Renal cortical epithelial cell (primary cell): ENCODE measurements at places on chromosomes 6 and 20.

GRCh38 chr6:135267085-135267484, 86.0 kb downstream of the MYB start:
- DNase-seq = no peak

GRCh38 chr6:1267057-1267732, 44.7 kb upstream of the FOXQ1 start:
- DNase-seq = peak; percentile 91

DNA sequence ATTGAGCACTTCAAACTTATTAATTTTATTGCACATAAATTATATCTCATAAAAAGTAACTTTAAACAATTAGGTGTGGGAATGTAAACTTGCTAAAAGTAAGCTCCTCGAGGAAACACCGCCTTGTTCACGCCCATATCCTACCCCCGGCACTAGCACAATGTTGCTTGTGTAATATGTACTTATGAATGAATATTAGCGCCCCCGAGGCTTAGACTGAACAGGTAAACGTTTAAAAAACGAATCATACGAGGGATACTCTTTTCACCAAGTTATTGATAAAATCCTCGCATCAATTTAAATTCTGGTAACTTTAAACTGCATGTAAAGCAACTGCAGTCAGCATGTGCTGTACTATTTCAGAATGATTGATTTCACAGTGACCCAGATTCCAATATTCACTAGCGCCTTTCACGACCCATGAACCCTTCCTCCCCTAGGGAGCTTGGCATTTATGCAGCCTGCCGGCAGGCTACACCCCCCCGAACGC, 637 bp downstream of the TFB1M start:
- DNase-seq = peak; percentile 17

- DNase-seq = peak; percentile 88
These were observed 30.4 kb downstream of the AKIRIN2 start for GRCh38 chr6:87671555-87672029.

- DNase-seq = peak; percentile 6
These were observed 36.0 kb downstream of the ADNP start for GRCh38 chr20:50895111-50895830.

GRCh38 chr20:62678553-62678952, 30.1 kb upstream of the NTSR1 start:
- no peak for DNase-seq

GRCh38 chr6:168828800-168829199, 387.8 kb downstream of the SMOC2 start:
- DNase-seq = peak; percentile 29

DNA sequence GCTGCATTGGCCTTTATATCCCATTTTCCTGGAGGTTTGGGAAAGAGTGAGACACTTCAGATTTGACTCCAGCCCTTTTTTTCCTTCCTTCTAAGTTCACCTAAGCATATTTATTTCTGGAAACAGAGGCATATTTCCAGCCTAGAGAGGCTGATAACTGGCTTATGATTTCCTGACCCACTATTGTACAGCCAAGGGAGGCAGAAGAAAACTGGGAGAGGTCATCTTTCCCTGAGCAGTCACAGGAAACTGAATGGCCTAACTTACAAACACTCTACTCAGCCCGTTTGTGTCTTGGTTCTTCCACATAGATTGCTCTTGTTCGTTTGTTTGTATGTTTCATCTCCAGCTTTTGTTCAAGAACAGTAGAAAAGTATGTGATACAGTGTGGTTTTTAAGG, 64.2 kb upstream of the LTV1 start:
- no peak for DNase-seq
